ENCODE measurements at places on chromosomes 1 and 21.
A peak's percentile ranks its signal among the peaks of the same experiment; 100 is the strongest.

GRCh38 chr1:165884690-165885304, 57.4 kb downstream of the UCK2 start:
- no peak for DNase-seq

- no peak for DNase-seq
These were observed 428.2 kb downstream of the NPHP4 start for GRCh38 chr1:5563861-5564577.

DNA sequence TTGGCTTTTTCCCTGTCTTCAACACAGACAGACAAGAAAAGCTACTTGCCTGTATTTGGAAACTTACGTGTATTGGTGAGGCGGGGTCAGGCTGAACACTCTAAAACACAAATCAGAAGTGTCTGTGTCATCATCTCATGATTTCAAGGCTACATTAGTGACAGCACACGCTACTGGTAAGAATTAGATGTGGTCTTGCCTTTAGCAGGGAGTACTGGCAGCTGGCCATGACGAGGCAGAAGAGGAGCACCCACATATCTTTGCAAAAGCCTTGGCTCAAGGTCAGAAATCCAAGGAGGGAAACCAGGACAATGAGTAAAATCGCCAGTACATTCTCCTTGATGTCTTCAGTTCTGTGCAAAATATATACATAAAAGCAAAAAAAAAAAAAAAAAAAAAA, 77.7 kb downstream of the PCNX2 start:
- DNase-seq = no peak

DNA sequence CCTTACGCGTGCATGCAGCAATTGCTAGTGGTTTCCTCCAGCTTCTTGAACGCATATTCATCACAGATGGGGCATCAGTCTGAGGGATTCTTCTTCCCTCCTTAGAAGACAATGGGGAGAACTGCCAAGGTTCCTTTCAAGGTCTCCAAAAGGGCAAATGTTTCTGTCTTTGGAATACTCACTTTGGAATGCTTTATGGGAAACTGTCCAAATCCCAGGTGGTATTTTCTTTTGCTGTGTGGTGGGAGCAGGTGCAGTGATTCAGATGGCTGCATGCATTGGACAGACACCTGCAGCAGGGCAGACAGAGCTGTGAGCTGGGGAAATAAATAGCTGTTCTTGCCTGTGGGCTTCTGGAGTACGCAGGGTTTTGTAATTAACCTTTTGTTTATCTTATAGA, 40.5 kb downstream of the URB2 start:
- no peak for DNase-seq

DNA sequence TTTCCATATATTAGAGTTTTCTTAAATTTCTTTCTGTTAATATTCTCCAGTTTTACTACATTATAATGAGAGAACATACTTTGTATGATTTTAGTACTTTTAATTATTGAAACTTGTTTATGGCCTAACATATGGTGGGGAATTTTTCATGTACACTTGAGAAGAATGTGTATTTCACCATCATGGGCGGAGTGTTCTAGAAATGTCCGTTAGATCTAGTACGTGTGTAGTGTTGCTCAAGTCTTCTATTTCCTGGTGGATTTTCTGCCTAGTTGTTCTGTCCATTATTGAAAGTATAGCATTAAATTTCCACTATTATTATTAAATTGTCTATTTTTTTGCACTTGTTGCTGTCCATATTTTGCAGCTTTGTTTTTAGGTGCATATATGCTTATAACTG, 64.0 kb upstream of the RGS21 start:
- DNase-seq = no peak

GRCh38 chr1:213939888-213940287, 47.9 kb upstream of the PROX1 start:
- no peak for DNase-seq

- DNase-seq = no peak
These were observed 71.6 kb downstream of the CDC14A start for GRCh38 chr1:100423832-100424337.

- DNase-seq = no peak
These were observed 28.9 kb downstream of the CA6 start for GRCh38 chr1:8974551-8974950.

- no peak for DNase-seq
These were observed 242.5 kb upstream of the AJAP1 start for GRCh38 chr1:4411862-4412261.

DNA sequence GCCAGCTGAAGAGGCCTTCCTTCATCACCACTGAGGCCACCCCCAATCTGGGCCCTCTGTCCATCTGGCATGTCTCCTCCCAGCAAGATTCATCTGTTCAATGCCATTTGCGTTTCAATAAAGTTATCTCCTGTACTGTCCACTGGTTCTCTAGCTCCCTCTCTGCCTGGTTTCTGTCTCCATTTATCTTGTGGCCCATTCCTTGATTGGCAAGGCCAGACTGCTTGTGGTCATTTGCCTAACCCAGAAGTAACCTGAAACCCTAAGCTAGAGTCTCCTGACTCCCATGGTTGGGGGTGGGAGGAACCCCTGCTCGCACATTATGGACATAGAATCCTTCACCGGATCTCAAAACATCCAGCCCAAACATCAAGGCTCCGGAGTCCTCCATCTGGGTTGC, 2.1 kb upstream of the IPO9 start:
- no peak for DNase-seq

DNA sequence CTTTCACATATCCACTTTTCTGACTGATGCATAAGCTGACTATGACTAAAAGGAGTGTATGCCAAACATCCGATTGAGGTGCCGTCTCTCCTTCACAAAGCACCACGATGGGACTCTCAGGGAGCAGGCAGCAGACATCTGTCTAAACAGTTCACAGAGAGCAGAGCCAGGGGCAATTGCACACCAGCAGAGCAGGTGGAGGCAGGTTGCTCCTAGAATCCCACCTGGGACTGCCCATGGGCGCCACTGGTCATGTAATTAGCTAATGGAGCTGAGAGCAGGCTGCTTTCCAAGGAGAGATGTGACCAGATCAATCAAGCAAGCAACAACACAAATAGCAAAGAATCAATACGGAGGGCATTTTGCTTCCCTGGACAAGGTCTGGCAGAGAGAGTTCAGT, 30.5 kb upstream of the COA6 start:
- peak; percentile 29 for DNase-seq

All from NCI-H1105 (cell line).